ENCODE measurements at places on chromosomes 5 and 9. TPM values are rescaled to one million over a fixed set of nuclear protein-coding genes. Genes with fewer than 3 reads are reported as not detected.

Gene PDGFRB
- 0.10 TPM for total RNA-seq

Gene SV2C
- not detected for total RNA-seq

Gene MORN5
- not detected for total RNA-seq

Gene HDHD3
- total RNA-seq, result 25.6 TPM

Gene DMRT2
- total RNA-seq, result not detected

Gene PCDHB13
- total RNA-seq, result 0.05 TPM

Gene ADCY2
- not detected for total RNA-seq

Gene SLC6A18
- total RNA-seq, result not detected

Gene NUTM2F
- not detected for total RNA-seq

Gene IL13
- total RNA-seq, result not detected

Gene SOX30
- total RNA-seq, result not detected
